Activated CD8-positive, alpha-beta memory T cell treated with anti-CD3 and anti-CD28 coated beads, Interleukin-2, amount 10 ng/mL, durations not matched to agents 7 days and 5 days (primary cell): ENCODE measurements at places on chromosomes 11 and 22. TPM values are rescaled to one million over a fixed set of nuclear protein-coding genes. Genes with fewer than 3 reads are reported as not detected.

DNA sequence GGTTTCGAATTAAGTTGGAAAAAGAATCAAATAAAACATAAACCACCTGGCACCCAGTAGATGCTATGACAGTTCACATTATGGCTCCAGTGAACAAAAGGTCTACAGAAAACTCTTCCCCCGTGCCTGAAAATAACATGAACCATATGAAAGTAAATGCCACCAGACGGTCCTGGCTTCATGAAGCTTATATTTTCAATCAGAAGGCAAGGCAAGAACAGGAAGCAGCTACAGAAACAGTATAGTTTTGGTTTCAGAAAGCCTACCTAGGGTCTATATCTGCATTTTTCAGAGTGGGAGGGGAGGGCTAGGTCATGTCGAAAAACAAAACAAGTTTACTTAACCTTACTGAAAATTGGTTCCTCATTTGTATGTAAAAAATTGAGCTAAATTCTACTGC is 9.8 kb downstream of the RAB30 start:
- DNase-seq = no peak
- H3K27ac ChIP-seq = peak overlapping the region; percentile 99
- H3K27me3 ChIP-seq = no peaks in the 10 kb centered on the region

- H3K4me3 ChIP-seq = peak overlapping the region; percentile 30
- peak; percentile 89 for DNase-seq
- H3K4me1 ChIP-seq = peaks cover 76% of the 10 kb centered on the region
- H3K27ac ChIP-seq = peak overlapping the region; percentile 71
Measured at GRCh38 chr11:63866211-63866610, 27.3 kb downstream of the MARK2 start.

GRCh38 chr22:22948651-22949571 is 61.3 kb downstream of the IGLL5 start:
- H3K4me1 ChIP-seq = peaks cover 6% of the 10 kb centered on the region
- H3K4me3 ChIP-seq = no peak overlapping the region

DNA sequence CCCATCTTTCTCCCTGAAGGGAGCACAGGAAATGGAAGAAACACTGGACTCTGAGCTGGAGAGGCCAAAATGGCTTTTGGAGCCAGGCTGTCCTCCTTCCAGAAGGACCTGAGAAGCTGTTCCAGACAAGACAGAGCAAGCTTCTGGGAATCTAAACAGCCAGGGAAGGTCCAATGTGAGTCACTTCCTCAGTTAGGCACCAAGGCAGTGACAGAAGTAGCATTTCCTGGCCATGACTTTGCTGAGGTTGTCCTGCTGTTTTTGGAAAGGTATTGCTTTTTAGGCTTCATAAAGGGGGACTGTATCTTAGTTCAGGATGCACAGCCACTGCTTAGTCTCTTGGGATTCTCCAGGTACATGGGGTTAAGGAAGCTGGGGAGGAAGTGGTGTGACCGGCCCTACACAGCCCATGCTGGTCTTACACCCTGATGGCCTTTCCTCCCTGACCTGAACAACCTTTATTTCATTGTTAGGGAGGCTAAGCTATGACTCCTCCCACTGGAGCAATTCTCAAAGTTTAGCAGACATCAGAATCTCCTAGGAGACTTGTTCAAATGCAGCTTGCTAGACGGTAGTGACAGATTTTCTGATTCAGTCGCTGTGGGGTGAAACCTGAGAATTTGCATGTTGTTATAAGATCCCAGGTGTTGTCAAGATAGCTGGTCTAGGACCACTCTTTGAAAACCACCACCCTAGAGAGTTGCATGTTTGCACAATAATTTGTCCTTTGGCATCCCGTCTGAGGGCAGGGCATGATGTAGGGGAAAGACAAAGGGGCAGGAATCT is 6.8 kb upstream of the INSC start:
- H3K4me1 ChIP-seq = peaks cover 16% of the 10 kb centered on the region
- H3K27me3 ChIP-seq = peaks cover 5% of the 10 kb centered on the region
- no peak overlapping the region for H3K4me3 ChIP-seq
- no peak for DNase-seq
- H3K36me3 ChIP-seq = no peaks in the 10 kb centered on the region
- H3K27ac ChIP-seq = no peak overlapping the region

DNA sequence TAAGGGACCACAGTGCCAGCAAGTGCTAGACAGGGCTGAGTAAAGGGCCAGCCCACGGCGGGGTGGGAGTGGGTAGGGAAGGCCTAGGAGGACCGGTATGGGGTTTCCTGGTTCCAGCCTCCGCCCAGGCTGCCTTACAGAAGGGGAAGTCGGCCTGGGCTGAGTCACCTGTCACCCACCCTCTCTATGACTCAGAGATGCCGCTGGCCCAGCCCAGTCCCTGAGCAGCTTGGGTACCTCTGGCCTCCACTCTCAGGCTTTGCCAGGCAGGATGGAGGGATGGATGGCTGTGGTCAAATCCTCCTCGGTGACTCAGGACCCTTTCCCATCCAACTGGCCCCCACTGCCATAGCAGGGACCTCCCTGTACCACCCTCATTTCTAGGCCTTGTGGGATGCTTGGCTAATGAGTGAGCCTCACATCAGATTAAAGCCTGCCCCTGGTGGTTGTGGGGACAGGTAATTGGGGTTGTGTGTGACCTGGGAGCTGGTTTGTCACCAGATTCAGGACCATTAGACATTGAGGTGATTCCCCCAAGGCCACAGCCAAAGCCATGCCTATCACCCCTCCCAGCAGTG is 13.9 kb downstream of the SLC35E4 start:
- H3K4me1 ChIP-seq = peaks cover 31% of the 10 kb centered on the region
- no peak overlapping the region for H3K4me3 ChIP-seq
- H3K27ac ChIP-seq = peak overlapping the region; percentile 86
- peaks cover 1% of the 10 kb centered on the region for H3K36me3 ChIP-seq
- DNase-seq = peak; percentile 90
- H3K27me3 ChIP-seq = no peaks in the 10 kb centered on the region

DNA sequence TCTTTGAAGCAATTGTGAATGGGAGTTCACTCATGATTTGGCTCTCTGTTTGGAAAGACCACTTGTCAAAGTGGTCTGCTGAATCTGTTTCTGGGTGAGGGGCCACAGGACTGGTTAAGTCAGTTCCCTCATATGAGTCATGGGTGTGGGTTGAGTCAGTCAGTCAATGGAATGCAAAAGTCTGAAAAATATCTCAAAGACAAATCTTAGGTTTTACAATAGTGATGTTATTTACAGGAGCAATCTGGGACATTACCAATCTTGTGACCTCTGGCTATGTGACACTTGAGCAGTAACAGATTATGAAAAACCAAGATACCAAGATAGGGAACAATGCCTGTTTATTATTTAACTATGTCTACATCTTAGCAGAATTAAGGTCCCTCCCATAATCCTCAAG is 311.6 kb downstream of the AASDHPPT start:
- no peaks in the 10 kb centered on the region for H3K36me3 ChIP-seq
- no peaks in the 10 kb centered on the region for H3K27me3 ChIP-seq
- no peak overlapping the region for H3K27ac ChIP-seq
- no peak overlapping the region for H3K4me3 ChIP-seq

Gene DKK3
- not detected for total RNA-seq
